ENCODE measurements at places on chromosomes 5 and 9. TPM values are rescaled to one million over a fixed set of nuclear protein-coding genes. Genes with fewer than 3 reads are reported as not detected.

GRCh38 chr5:89377767-89378455 lies 494.9 kb upstream of the MEF2C start:
- DNase-seq, result no peak

DNA sequence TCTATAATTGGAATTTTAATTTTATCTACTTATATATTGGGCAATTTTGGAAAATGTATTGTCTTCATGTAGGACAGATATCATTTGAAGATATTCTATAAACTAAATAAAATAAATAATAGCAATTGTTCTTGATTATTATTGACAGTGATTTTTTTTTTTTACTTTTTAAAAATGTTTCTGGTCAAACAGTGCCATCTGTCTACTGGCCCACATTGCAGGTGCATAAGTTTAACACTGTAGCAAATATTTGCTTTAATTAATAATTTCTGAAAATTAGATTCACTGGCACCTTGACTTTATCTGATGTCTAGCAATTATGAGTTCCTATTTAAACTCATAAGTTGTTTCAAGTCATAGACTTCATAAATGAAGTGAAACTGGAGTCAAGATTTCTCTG lies 41.1 kb upstream of the ISOC1 start:
- no peak for DNase-seq

DNA sequence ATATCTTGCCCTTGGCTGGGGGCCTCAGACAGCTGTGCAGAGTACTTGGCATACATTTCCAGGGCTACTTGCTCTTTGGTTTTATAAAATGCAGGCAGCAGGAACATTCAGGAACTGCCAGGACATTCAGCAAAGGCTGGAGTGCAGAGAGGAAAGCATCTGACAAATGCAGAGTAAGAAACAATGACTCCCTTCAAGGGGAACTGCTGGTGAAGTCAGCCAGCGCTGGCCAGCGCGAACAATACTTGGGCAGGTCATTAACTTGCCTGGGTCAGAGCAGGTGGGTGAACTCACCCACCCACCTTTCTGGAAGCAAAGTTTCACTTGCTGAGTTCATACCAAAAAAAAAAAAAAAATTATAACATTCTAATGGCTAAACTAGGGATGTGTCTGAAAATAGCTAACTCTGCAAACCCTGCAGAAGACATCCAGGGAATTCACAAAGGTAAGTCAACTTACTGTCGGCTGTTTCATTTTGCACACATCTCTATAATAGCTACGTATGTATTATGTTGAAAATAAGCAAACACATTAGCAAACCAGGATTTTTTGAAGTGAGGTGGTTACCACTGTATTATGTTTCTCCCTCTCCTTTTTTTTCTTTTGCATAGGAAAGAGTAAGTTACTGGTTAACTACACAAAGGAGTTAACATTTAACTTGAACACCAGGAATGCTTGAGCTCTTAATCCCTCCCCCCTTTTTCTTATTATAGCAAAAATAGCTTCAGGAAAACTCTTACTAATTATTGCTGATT lies 152.2 kb downstream of the GLIS3 start:
- DNase-seq, result no peak

GRCh38 chr5:115621365-115621900 lies 4.4 kb downstream of the TMED7 start:
- DNase-seq, result no peak

- DNase-seq, result no peak
These were observed 59.2 kb downstream of the CDH18 start for GRCh38 chr5:19928562-19929421.

GRCh38 chr5:149264439-149265067 lies 7.1 kb upstream of the AFAP1L1 start:
- DNase-seq, result no peak

- no peak for DNase-seq
These were observed 75.9 kb downstream of the LMNB1 start for GRCh38 chr5:126852841-126853271.

GRCh38 chr5:144092508-144092907 lies 78.0 kb downstream of the YIPF5 start:
- no peak for DNase-seq

- DNase-seq, result no peak
These were observed 280.7 kb downstream of the SPOCK1 start for GRCh38 chr5:137218471-137218870.

DNA sequence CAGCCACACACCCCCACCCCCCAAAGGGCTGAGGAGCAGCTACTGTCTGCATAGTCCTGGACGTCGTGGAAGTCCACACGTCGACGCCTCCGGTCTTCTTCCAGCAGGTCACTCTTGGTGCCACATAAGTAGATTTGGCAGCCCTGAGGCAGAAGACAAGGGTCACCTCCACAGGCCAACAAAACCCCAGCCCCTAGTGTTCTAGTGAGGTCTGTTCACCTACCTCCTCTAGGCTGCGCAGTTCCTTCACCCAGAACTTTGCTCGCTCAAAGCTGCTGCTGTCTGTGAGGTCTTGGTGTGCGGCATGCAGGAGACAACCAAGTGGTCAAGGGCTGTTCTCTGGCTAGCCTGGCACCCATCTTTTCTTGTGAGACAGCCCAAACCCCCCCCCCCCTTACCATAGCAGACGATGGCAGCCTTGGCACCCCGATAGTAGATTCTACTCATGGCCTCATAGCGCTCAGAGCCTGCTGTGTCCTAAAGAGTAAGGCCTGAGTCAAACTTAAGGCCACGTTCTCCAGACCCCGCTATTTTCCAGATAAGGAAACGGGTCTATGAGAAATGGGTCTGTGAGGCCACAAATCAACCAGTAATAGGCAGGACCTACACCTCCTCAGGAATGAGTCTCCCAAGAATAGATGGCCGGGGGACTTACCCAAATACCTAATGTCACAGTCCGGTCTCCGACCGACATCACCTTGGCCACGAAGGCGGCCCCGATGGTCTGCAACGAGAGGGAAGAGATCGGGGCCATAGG lies 987 bp downstream of the RAB24 start:
- DNase-seq, result no peak

DNA sequence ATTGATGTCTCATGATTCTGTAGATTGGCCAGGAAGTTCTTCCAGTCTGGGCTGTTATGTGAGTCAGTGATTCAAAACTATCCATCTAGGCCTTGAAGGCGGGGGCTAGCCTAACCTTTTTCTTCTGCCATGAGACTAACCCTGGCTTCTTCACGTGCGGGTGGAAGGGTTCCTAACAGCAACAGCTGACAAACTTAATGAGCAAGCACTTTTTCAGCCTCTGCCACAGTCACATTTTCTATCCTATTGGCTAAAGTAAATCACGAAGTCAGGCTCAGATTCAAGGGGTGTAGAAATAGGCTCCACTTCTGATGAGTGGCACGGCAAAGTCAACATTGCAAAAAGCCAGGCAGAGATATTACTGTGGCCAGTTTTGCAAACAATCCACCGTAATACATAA lies 68.4 kb downstream of the STK32A start:
- DNase-seq, result no peak

GRCh38 chr5:133919148-133920136 lies 49.0 kb downstream of the C5orf15 start:
- DNase-seq, result no peak

DNA sequence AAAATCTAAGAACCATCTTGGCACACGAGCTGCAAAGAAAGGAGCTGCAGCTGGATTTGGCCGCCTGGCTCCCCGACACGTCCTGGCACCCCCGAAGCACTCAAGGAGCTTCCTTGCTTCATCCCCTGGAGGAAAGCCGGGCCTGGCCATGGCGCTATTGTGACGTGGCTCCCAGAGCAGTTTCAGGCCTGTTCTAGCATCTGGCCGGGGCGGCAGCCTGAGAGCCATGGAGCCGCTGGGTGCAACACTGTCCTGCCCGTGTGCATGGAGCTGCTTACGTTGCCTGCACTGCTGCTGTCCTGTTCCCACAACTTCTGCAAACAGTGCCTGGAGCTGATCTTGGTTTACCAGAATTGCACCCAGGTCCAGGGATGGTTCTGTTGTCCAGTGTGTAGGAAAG lies 63.5 kb downstream of the PTPDC1 start:
- no peak for DNase-seq

GRCh38 chr5:57816108-57816507 lies 333.5 kb upstream of the ACTBL2 start:
- no peak for DNase-seq

GRCh38 chr5:180603076-180603594 lies 11.8 kb upstream of the SCGB3A1 start:
- no peak for DNase-seq

- no peak for DNase-seq
These were observed at the start of gene KCNV2 for GRCh38 chr9:2717385-2717784. Gene KCNV2 (plus strand): TSS chr9:2717510. CDS start chr9:2717740, 230 bp downstream.

GRCh38 chr5:14968796-14969195 lies 97.2 kb upstream of the ANKH start:
- DNase-seq, result no peak

PRDM9 gene
- not detected for polyA plus RNA-seq

KIF12 gene
- 0.17 TPM for polyA plus RNA-seq

C9 gene
- polyA plus RNA-seq, result not detected

BTNL8 gene
- polyA plus RNA-seq, result not detected

SVEP1 gene
- 40.3 TPM for polyA plus RNA-seq

MZB1 gene
- polyA plus RNA-seq, result 3.0 TPM

CAMK4 gene
- polyA plus RNA-seq, result 6.6 TPM

CORO2A gene
- 0.32 TPM for polyA plus RNA-seq

PRKAA1 gene
- 39.7 TPM for polyA plus RNA-seq

Measured in muscle of arm (tissue), 14 donors.